NCI-H1436 (cell line): ENCODE measurements at places on chromosomes 2 and 18.

DNA sequence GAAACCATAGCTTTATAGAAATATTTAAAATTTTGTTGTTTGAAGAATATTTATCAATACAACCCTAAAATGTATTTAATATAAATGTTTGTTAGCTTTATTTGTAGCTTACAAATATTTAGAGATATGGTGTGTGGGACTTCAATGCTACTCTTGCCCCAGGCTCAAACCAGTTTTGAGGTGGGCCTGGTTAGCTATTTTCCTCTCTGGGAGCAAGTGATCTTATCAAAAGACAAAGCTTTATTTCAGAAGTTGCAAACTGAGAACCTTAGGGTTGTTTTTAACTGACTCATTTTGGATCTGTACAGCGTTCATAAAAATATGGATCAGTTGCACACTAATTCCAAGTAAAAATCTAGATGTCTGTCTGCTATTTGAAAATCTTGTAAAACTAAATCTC lies 563.6 kb upstream of the CDH2 start:
- DNase-seq, result no peak

- DNase-seq, result no peak
Measured at GRCh38 chr2:212186166-212186565, 352.4 kb downstream of the ERBB4 start.

DNA sequence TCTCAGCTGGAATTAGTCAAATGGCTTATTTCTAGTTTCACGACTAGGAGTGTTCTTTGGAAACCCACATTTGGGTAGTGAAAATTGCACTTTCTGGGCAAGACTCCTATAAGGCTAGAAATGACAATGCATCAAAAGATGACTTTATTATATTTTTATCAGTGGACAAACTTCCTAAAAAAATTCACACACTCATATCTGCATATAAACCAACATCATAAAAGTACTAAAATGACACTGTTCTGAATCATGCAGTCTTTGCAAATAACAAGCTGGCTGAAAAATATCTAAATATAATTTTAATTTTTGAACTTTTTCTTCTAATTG lies 17.6 kb downstream of the MXD1 start:
- DNase-seq, result no peak

DNA sequence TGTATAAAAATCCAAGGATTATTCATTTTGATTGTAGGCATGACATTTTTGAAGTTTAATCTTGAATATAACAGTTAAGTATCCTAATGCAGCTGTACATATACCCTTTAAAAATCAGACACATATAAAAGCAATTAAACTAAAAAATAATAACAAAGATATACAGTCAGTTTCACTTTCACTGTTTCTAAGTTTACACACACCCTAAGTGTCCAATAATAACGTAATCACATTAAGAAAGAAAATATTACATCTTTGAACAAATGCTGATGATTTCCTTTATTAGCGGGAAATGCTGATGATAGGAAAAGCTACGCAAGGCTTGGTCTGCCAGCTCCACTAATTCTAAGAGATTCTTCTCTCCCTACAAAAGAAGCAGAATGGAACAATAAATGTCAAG lies 38.8 kb downstream of the RTTN start:
- DNase-seq, result no peak

DNA sequence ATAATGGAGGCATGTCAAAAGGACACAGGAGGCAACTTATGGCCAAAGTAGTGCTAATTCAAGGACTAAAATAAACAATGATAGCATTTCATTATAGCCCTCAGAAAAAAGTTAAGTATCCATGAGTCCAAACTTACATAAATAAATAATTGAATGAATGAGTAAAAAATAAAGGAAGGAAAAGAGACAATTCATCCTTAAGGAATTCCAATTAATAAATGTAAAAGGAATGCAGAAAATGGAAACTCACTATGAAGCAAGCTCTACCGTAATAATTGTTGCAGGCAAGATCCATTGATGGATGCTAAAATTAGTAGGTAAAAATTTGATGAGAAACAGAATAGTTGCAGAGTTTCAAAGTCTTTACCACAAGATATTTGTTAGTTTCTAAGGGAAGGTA lies 88.2 kb upstream of the RAPGEF4 start:
- no peak for DNase-seq

DNA sequence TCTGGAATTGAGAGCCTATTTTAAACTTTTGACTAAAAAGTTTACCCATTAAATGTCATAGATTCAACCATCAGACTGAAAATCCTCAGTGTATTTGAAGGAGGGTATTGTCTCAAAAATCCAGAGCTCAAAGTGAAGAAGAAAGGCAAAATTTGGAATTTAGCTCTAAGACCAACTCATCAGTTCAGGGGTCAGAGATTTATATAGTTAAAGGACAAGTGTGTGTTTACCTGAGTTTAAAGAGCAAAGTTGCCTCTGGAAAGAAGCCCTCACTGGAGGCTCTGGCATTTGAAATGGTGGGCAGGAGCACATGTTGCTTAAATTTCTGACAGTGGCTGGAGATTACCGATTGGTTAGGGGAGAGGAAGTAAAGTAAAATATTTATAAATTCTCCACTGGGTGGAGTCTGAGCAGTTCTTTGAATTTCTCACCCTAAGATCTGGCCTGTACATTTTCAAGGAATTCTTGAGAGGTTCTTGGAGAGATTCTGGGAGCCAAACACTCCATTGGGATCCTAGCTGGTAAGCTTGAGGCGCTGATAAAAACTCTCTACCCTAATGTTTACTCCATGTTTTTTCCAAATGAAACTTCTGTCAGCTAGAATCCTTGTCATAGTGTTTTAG lies at the start of gene KYNU:
Gene KYNU, plus strand, starts transcription at position 449 of the 623 bp plus-strand sequence. CDS start 7,704 bp downstream, outside the sequence.
- no peak for DNase-seq

DNA sequence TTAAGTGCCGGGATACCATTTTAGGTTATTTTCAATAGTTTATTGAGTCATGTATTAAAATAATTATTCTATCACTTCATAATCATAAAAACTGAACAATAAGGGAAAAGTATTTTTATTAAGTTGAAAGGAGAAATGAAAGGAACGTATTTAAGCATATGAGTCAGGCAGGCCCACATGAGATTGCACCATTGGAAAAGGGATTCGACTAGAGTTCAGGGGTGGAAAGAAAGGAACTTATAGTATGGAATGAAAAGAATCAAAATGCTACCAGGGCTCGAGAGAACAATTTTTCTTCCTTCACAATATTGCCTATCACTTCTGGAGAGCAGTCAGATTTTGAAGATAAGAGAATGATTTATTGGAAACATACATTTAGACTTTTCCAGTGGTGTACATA lies 516.5 kb upstream of the NETO1 start:
- no peak for DNase-seq

DNA sequence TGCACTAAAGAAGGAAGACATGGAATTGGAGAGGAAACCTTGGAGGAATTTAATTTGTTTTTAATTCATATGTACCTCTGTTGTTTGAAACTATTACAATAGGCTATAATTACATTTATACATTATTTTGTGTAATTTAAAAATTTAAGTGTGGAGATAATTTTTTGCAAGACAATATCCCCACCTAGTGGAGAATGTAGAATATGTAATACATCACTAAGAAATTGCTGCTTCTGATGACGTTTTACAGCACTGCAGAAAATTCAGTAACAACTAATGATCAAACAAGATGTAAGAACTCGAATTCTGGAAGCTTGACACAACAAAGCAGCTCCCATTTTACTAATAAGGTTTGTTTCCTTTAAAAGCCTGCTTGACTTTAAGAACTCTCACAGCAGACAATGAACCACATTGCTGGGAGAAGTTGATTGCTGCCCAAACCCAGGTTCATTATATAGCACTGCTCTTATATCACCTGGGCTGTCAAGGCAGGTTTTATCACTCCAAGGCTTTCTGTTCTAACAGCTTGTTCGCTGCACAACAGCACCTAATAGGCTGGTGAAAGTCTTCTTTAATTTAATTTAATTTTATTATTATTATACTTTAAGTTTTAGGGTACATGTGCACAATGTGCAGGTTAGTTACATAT lies 53.4 kb downstream of the THADA start:
- no peak for DNase-seq

- DNase-seq, result no peak
Measured at GRCh38 chr2:237306083-237306786, 107.7 kb downstream of the COL6A3 start.

DNA sequence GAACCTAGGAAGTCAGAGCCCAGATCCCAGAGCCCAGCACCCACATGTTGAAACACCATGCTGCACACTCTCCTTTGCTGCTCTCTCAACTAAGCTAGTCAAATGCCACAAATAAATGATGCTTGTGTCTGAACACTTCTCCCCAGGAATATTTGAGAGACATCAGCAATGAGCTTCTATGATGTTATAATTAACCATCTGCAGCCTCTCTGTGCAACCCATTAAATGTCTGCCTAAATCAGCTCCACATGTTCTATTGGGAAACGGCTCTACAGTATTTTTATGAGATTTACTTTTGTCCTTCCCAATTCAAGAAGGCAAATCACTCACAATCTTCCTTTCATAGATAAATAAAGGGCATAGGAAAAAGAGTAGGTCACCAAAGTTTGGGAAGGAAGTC lies 266.8 kb upstream of the PARD3B start:
- no peak for DNase-seq

GRCh38 chr2:18057657-18058056 lies 179.2 kb downstream of the KCNS3 start:
- DNase-seq, result no peak

GRCh38 chr2:233404222-233404621 lies 49.9 kb downstream of the DGKD start:
- peak; percentile 23 for DNase-seq

GRCh38 chr18:75429975-75430374 lies 2.5 kb upstream of the SMIM21 start:
- DNase-seq, result no peak

DNA sequence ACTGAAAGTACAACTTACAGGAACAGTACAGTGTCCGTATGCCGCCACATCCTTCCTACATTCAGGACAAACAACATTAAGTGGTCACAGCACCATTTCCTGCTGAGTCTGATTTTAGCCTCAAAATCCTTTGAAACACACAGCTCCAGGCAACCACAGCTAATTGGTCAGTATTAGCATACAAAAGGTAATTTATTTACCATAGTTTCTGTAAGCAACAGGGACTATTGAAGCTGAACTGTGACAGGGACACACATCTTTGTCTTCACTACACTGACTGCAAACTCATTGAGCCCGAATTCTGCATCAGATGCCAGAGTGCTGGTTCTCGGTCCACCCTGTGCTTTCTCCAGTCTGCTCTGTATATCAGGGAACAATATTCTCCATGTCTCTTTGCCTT lies 151.8 kb downstream of the ST6GAL2 start:
- DNase-seq, result no peak

GRCh38 chr2:207154556-207155510 lies 10.9 kb downstream of the KLF7 start:
- DNase-seq, result no peak

- DNase-seq, result no peak
Measured at GRCh38 chr18:79540161-79540903, 139.3 kb upstream of the CTDP1 start.

DNA sequence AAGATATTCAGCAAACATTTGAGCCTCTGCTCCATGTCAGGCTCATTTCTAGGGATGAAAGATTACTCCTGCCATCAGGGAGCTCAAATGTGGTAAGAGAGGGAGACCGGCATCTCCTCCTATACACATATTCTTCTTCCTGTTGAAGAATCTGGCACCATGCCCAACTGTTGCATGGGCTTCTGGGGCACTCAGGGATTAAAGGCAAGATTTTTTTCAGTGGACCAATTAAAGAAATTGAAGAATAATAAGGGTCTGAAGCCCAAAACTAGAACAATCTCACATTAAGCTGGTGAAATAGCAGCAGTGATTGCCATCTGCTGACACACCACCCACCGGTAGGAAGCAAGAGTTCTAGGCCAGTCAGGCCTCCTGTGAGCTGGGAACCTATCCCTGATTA lies 145.4 kb upstream of the LYPD6 start:
- no peak for DNase-seq

DNA sequence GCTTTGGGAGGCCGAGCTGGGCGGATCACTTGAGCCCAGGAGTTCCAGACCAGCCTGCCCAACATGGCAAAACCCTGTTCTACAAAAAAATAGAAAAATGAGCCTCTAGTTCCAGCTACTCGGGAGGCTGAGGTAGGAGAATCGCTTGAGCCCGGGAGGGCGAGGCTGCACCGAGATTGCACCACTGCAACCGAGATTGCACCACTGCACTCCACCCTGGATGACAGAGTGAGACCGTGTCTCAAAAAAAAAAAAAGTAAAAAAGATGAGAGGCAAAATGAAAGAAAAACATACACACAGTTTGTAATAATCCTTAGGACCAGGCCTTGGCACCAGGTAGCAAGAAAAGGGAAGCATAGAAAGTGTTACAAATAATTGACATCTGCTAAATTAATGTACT lies 22.0 kb downstream of the RBM43 start:
- DNase-seq, result no peak

DNA sequence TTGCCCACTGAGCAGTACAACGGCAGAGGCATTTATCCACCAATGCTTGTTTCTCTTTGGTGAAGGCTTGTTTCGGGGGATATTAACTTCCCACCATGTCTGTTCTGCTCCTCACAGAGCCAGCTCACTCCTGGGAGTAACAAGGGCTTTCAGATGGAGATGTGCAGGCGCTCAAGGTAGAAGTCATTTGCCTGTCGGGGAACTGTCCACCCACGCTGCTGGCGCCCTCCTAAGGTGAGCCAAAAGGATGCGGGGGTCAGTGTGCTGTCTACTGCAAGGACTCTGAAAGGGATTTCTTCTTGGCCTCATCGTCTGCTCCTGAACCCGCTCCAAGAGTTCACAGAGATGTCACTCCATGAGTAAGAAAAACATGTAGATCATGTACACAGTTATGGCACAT lies 57.0 kb upstream of the CYRIA start:
- DNase-seq, result no peak

GRCh38 chr2:6446938-6447608 lies 418.6 kb downstream of the CMPK2 start:
- DNase-seq, result no peak

DNA sequence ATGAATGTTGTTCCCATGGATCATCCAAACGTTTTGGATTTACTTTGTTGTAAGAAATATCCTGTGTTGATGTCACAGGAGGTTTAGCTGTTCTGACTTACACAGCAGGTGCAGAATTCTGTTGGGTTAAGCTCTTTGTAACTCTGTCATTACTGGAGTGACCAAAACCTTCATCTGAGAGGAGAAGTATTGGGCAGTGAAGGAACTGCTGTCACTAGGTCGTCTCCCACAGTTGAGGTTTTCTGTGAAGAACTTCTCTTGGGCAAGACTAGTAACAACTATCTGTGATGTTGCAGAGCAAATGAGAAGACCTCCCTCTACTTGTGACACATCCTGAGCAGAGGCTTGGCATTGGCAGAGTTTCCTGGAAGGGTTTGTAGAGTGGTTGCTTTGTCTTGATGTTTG lies 2.9 kb downstream of the SPTBN1 start:
- DNase-seq, result no peak

DNA sequence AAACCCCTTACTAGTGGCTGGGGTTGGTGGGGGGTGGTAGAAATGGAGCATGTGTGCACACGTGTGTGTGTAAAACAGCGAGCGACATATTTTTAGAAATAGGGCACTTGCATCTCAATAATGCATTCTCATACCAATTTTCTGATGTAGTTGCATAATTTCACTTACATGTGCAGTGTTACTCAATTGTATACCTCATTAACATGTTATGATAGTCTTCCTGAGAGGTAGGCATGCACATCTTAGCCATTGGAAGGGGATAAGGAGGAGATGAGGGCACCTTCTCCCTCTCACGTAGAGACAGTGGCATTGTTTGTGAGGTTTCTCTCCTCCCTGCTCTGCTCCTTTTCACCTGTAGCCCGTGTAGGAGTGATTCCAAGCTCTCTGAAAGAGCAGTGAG lies 44.6 kb upstream of the RND3 start:
- no peak for DNase-seq

- peak; percentile 5 for DNase-seq
Measured at GRCh38 chr2:216713691-216714336, 18.5 kb upstream of the IGFBP5 start.

- no peak for DNase-seq
Measured at GRCh38 chr2:105486762-105487141, 87.9 kb upstream of the FHL2 start.
